ENCODE measurements at places on chromosomes 1 and 21.
A peak's percentile ranks its signal among the peaks of the same experiment; 100 is the strongest.

- no peak for DNase-seq
Observed at GRCh38 chr1:246139745-246140182, 367.3 kb downstream of the SMYD3 start.

DNA sequence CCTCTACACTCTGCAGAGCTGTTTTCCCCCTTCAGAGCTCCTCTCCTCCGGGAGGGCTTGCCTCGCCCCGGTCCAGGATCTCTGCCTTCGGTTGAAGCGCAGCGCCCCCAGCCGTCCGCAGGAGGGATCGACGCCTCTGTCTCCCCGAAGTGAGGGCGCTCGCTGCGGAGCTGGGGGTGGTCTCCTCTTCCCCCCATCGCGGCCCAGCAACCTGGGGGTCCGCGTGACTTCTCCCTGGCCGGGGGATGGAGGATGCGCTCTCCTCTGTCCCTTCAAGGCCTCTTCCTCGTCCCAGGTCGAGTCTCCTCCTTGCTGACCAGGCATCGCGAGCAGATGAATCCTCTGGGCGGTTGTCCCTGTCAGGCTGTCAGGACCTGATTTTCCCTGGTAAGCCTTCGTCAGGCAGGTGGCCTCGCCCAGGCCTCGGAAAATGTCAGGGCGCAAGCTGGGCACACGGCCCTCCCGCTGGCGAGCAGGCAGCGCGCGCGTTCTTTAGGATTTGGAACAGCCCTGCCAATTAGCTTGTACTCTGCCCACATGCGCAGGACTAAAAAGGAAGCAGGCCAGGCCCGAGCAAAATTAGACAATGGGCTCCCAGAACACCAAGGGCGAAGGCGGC is 90.5 kb downstream of the EDEM3 start:
- peak; percentile 58 for DNase-seq

- DNase-seq = no peak
Observed at GRCh38 chr1:97797403-97798183, 123.2 kb downstream of the DPYD start.

DNA sequence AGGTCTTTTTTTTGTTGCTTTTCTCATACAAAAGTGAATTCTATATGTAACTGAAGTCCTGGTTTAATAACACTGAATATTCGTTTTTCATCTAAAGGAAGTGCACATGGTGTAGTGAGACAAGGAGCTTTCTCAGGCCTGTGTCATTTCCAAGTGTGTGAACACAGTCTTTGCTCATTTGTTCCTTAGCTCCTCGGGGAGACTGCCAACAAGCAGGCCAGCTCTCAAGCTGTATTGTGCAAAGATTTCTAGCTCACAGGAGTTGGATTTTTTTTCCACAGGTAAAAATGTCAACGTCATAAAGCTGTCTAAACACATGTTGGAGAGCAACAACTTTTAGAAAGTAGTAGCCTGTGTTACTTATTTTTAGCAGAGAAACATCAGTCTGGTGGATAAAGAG is 87.8 kb upstream of the S1PR1 start:
- no peak for DNase-seq

DNA sequence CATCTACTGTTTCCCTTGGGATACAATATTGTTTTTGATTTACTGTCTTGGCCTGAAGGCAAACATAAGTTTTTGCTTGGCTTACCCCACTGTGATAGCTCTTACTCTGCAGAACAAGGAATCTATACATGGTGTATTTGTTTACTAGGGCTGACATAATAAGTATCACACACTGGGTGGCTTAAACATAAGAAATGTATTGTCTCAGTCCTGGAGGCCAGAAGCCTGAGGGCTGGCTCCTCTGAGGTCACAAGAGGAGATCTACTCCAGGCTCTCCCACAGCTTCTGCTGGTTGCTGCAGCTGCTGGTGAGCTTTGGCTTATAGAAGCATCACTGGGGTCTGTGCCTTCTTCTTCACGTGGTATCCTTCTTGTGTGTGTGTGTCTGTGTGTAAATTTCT is 30.7 kb upstream of the IGSF5 start:
- no peak for DNase-seq

DNA sequence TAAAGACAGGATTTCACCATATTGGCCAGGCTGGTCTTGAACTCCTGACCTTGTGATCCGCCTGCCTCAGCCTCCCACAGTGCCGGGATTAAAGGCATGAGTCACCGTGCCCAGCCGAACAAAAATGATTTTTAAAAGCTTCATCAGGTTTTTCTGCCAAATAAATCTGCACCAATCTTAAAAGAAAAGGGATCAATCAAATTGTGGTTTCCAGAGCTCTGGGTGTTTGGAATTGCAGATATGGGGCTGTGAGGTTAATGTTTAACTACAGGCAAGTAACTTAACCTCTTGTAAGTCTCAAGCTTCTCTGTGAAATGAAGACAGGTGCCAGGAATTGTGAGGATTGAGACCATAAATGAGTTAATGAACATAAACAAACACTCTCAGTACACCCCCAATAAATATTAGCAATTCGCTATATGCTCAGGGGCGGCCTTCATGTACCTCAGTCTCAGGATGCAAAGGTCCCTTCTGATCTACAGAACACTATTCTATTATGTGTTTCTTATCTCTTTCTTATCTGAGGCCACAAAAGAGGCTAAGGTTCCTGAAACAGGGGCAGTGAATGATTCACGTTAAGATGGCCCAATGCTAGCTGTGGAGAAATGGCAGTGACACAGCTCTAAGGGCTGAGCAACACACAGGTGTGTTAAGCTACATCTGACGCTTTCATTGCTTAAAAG is 7.1 kb upstream of the GNPAT start:
- no peak for DNase-seq

DNA sequence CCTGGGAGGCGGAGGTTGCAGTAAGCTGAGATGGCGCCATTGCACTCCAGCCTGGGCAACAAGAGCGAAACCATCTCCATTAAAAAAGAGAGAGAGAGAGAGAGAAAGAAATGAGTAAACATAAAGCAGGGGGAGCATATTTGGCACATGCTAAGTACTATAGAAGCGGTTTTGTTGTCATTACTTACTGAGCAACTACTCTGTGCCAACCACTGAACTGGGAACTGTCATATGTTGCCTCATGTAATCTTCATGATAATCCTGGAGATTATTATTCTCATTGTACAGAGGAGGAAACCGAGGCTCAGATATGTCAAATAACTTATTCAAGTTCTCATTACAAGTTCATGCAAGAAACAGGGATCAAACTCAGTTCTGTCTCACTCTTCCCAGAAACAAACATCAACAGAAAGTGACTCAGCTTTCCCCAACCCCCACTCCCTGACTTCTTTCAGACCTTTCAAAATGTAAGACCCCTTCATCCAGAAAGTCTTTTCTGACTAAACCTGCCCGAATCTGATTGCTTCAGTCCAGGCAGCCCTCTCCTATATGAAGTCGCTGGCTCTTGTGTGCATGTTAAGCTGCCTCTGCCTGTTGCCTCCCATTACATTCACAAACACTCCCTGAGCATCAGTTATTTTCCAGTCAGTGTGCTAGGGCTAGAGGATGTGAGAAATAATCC is 23.5 kb downstream of the LAMB3 start:
- no peak for DNase-seq

DNA sequence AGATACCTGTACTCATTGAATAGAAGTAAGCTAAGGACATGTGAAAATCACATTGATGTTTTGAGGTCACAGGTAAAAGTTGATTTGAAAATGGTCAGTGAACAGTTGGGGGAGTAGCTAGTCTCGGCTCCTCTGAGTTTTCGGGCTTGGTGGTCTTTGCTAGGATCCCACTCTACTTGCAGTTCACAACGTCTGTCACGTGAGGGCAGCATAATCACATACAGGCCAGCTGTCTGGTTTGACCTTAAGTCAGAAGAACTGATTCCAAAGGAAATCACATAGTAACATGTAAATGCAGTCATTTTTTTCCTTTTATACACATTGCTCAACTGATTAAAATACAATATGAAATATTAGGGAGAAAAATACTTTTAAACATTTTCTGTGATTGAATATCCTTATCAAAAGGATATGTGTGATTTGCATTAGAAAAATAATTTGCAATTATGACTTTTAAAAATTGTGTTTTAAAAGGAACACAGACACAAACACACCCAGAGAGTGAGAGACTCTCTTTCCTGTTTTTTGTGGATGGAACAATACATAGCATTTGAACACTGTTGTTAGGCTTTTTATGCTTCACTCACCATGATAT is 21.8 kb upstream of the PDC start:
- DNase-seq = peak; percentile 63

DNA sequence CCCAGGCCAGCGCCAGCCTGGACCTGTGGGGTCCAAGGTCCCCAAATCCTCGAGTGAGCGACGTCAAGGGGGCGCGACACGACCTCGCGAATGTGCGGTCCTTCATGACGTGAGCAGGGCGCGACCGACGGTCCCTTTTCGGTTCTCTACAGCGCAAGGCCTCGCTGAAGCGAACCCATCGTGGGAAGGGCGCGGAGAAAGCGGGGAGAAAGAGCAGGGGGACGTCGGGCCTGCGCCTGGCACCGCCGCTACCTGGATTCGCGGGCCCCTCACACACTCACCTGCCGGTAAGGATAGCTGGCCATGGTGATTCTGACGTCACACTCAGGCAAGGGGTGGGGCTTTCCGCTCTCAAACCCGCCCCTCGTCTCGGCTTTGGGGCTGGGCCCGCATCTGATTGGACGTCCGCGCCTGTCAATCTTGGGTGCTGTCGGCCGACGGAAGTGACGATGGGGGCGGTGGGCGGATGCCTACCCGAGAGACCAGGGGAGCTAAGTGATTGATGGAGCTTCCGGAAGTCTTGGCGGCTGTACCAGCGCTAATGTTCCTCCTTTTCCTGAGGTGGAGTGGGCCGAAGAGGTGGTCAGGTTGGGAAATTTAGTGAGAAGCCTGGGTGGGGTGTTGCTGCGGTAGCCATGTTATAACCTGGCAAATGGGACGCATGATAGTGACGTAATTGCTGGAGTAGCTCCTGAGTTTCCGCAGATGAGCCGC is at the start of gene PEF1:
TSS of gene PEF1 (minus strand) at position 317 of the 714 bp plus-strand sequence. CDS start at position 305, 12 bp downstream.
- DNase-seq = peak; percentile 100

GRCh38 chr1:150176593-150176992 is 26.9 kb downstream of the PLEKHO1 start:
- DNase-seq = no peak

DNA sequence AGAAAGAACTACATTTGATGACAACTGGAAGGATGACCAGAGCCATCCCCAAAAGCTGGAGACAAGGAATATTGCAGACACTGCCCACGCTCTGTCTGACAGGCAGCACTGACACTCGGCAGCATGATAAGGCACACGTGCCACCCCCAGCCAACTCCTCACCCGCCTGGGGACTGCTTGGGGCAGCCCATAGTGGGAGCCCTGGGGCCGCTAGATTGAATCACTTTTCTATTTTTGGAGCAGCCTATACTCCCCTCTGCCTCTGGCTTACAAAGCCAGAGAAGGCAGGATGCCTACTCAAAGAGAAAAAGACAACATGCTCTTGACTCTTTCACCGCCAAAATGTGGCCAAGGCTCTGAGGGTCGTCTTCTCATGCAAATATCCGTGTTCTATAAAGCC is 1.3 kb downstream of the SMG5 start:
- peak; percentile 51 for DNase-seq

Data from activated naive CD4-positive, alpha-beta T cell treated with anti-CD3 and anti-CD28 coated beads, Interleukin-2, amount 10 ng/mL, durations not matched to agents 7 days and 5 days (primary cell).